Muscle of arm (tissue), 14 donors: ENCODE measurements at places on chromosomes 13 and 19. TPM values are rescaled to one million over a fixed set of nuclear protein-coding genes. Genes with fewer than 3 reads are reported as not detected.
A peak's percentile ranks its signal among the peaks of the same experiment; 100 is the strongest.

NLRP13 gene
- not detected for polyA plus RNA-seq

GRCh38 chr13:51318876-51319275, 20.6 kb upstream of the SERPINE3 start:
- no peak for DNase-seq

DNA sequence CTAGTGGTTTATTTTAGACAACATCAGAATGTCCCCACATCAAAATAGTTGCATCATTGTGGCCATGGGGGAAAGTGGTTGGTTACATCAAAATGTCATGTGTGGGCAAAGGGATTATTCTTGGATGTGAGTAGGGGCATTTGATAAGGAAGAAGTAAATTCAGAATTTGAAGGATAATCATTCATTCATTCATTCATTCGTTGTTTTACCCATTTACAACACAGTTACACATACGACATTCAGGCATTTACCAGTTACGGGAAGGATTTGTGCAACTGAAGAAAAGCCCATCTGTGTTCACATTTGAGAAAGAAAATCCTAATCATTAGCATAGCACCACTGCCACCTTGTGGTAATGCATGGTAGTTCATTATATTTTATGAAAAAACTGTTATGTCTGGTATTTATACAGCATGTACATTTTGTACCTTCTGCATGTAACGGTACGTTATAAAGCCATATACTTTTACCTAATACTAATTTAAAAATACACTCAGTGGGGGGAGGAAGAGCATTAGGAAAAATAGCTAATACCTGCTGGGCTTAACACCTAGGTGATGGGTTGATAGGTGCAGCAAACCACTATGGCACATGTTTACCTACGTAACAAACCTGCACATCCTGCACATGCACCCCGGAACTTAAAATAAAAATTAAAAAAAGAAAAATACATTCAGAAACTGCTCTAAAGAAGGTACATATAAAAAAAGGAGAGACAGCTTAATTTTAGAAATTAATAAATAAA, 62.1 kb downstream of the DGKH start:
- peak; percentile 80 for DNase-seq

GRCh38 chr19:29206453-29206852, 6.5 kb downstream of the UQCRFS1 start:
- DNase-seq, result no peak

GRCh38 chr19:34681478-34681877, 4.0 kb downstream of the ZNF302 start:
- DNase-seq, result no peak

GRCh38 chr19:52603558-52604207, 33.6 kb downstream of the ZNF701 start:
- DNase-seq, result no peak

- DNase-seq, result no peak
These were observed 1.3 kb upstream of the KLK8 start for GRCh38 chr19:51002542-51003311.

HRC gene
- polyA plus RNA-seq, result 128 TPM

CNFN gene
- polyA plus RNA-seq, result not detected

DNA sequence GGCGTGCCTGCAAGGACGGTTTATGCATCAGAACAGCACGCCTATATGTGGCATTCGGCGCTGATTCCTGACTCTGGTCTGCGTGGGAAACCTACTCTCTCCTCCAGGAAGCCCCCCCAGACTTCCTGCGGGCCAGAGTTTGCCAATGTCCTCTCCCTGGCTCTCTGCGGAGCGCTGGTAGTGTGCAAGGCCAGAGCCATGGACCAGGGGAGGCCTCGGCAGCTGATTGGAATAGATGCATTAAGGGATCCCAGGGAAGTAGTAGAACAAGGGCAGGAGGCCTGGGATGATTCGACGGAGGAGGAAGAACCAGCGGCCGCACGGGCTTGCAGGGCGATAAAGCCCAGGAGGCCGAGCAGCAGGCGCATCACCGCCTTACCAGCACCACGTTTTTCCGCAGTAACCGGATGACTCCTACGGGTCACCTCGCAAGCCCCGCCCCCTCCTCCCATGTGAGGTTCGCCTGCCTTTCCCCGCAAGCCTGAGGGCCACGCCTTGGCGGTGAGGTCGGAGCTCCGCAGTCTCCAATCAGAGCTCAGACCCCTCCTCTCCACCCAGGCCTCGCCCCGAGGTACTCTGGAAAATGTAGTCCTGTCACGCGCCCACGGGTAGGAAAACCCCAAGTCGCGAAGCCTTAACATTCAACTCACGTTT, 5.0 kb downstream of the CLEC11A start:
- no peak for DNase-seq
